ENCODE measurements at places on chromosomes 2 and 18. TPM values are rescaled to one million over a fixed set of nuclear protein-coding genes. Genes with fewer than 3 reads are reported as not detected.

EIF2AK3 gene
- total RNA-seq = 24.1 TPM

- DNase-seq = no peak
- H3K27me3 ChIP-seq = no peaks in the 10 kb centered on the region
- H3K27ac ChIP-seq = no peak overlapping the region
- no peak overlapping the region for H3K4me3 ChIP-seq
Measured at GRCh38 chr2:54204476-54204875, 51.6 kb downstream of the TSPYL6 start.

GRCh38 chr2:176409671-176410070 is 140.4 kb downstream of the MTX2 start:
- H3K27ac ChIP-seq = no peak overlapping the region
- H3K36me3 ChIP-seq = no peaks in the 10 kb centered on the region
- H3K27me3 ChIP-seq = peaks cover 8% of the 10 kb centered on the region
- no peak overlapping the region for H3K4me3 ChIP-seq
- DNase-seq = no peak
- no peaks in the 10 kb centered on the region for H3K4me1 ChIP-seq

- H3K27ac ChIP-seq = no peak overlapping the region
- no peak for DNase-seq
- H3K36me3 ChIP-seq = no peaks in the 10 kb centered on the region
- H3K27me3 ChIP-seq = no peaks in the 10 kb centered on the region
- H3K4me3 ChIP-seq = no peak overlapping the region
- no peaks in the 10 kb centered on the region for H3K4me1 ChIP-seq
Measured at GRCh38 chr2:186129767-186130581, 356.1 kb upstream of the ZC3H15 start.

DNA sequence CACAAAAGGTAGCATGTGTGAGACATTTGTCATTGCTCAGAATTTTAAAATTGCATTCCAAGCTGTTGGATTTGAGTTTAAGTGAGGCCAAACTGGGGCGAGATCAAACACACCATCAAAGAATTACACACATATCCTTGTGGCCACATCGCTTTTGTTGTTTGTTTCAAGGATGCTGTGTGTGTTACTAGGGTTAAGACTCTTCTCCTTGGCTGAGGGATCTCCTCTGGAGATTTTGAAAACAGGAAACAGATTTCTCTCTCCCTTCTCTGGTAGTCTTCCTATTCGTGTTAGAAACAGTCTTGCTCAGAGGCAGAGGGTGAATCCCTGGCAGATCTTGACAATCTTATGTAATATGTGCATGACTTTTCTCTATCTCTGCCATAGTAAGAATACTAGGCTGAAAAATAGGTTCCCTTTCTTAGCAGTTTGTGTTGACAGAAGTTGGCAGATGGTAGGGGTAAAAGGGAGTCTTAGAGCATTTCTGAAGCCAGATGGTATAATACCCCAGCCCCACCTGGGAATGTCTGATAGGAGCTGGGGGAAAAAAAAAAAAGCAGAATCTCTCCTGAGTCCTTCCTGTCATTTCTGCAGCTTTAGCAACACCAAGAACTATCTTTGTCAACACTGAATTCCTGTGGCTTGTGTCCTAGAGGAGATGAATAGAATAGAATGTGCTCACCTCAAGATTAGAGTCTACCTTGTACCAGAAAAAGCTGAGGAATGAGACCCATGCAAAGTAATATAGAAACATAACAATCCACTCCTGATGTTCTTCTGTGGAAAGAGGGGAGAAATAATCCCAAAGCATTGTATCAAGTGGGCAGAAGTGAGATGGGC is 101.8 kb downstream of the XRCC5 start:
- no peak for DNase-seq
- H3K36me3 ChIP-seq = peaks cover 20% of the 10 kb centered on the region
- H3K4me3 ChIP-seq = no peak overlapping the region
- no peak overlapping the region for H3K27ac ChIP-seq
- no peaks in the 10 kb centered on the region for H3K27me3 ChIP-seq

DNA sequence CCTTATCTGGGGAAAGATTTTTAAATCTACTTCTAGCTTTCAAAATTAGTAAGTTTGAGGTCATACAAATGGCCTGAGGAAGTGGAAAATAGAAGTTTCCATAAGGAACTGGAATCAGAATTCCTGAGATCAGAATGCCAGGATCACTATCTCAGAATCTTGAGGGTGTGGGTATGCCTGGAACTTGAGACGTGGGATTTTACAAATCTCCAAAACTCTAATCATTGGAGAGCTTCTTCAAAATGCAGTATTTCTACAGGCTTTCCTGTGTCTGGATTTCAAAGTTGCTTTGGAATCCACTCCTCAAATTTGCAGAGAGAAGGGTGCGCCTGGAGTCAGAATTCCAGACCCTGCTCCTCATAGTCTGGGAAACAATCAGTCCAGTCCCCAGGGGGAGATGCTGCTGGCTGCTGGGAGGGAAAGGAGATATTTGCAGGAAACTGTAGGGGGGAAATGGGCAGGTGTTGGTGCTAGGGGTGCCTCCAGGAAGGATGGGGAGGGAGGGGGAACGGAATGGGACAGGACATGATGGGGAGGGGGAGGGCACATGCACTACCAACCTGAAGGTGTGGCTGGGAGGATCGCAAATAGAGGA is 31.0 kb upstream of the CATIP start:
- no peaks in the 10 kb centered on the region for H3K27me3 ChIP-seq
- no peak overlapping the region for H3K4me3 ChIP-seq
- DNase-seq = no peak
- H3K36me3 ChIP-seq = no peaks in the 10 kb centered on the region
- peaks cover 34% of the 10 kb centered on the region for H3K4me1 ChIP-seq
- no peak overlapping the region for H3K27ac ChIP-seq
